Left hindlimb (tissue), 1 donor: ENCODE measurements at places on chromosomes 4 and X.

GRCh38 chrX:9087271-9088040 is 53.5 kb upstream of the FAM9B start:
- DNase-seq: no peak

GRCh38 chrX:6279277-6279909 is 50.7 kb upstream of the NLGN4X start:
- DNase-seq: no peak

DNA sequence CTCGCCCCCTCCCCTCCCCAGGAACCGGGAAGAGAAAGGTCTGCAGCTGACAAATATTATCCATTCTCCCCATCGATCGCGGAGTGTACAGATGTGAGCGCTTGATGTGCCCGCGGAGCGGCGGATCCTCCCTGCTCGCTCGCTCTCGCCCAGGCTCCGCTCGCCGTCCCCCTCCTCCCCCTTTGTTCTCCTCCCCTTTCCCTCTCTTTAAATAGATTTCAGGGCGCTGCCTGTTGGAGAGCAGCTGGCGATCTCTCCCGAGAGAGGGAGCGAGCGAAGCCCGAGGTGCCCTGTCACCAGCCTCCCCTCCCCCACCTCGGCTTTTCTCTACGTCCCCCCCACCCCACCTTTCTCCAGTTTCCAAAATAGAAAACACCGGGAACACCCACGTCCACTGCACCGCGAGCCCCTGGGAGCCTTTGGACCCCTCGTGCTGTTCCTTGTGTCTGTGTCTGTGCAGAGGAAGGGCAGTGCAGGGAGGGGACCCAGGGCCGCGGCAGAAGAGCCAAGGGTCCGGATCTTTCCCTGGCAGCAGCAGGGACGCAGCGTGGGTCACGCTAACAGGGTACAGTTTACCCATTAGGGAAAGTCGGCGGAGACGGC is 56.6 kb upstream of the BCOR start:
- peak; percentile 51 for DNase-seq

GRCh38 chr4:58456727-58457384 is 1346.7 kb upstream of the IGFBP7 start:
- DNase-seq: no peak

GRCh38 chrX:41822892-41823291 is 98.9 kb downstream of the GPR82 start:
- DNase-seq: no peak

DNA sequence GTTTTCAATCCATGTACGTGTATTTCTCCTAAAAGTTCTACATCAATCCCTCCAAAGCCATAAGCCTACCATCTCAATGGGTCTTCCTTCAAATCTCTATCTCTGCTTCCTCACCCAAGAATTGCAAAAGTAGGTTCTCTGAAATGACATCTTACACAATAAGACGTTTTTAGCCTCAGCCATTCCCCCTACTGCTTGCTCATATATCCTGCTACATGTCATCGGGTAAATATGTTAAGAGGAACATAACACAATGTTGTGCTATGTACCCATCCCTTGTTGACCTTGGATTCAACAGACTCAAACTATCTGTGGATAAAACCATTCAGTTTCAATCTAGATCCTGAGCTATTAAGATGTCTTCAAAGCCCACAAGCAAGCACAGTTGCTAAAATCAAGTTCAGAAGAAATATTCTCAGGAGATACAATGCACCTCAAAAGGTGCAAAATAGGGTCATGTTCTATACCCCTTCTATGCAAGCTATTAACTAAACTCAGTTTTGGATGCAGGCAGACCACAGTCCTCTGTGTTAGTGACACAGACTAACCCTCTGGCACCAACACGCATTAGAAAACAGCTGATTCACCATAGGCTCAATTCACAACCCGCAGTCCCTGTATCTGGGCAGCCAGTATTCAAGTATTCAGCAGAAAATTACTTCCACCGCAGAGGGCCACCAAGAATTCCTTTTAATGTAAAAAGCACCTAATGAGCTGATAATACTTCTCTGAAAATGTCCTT is 56.8 kb downstream of the CD99L2 start:
- DNase-seq: no peak

GRCh38 chr4:31328932-31329331 is 608.8 kb downstream of the PCDH7 start:
- DNase-seq: no peak

- DNase-seq: no peak
Observed at GRCh38 chr4:74675673-74676279, 118.5 kb downstream of the BTC start.

DNA sequence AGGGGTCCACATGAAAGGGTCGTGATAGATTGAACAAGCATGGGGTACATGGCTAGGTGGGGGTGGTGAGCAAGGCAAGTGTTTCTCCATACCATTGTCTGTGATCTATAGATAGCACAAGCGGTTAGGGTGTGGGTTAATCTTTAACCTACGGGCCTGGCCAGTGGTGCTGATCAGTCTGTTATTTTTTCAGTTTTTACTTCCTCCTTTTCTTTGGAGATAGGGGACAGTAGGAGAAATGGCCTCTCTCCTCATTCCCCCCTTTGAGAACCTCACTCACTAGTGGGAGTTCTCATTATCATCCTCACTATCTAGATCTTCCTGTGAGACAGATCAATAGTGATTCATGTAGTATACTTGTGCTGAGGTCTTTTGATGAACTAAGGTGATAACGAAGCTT is 16.2 kb upstream of the GPKOW start:
- DNase-seq: no peak

GRCh38 chrX:17842769-17843525 is 18.2 kb downstream of the RAI2 start:
- DNase-seq: no peak

- no peak for DNase-seq
Observed at GRCh38 chr4:125091-125771, 930 bp downstream of the ZNF718 start.

GRCh38 chr4:48979914-48980579 is 6.0 kb upstream of the CWH43 start:
- DNase-seq: no peak

GRCh38 chr4:40515398-40516293 is 114.0 kb downstream of the RBM47 start:
- no peak for DNase-seq

- DNase-seq: no peak
Observed at GRCh38 chrX:85223359-85223758, 20.2 kb downstream of the SATL1 start.

GRCh38 chrX:120365320-120365719 is 3.4 kb downstream of the ATP1B4 start:
- DNase-seq: peak; percentile 55

DNA sequence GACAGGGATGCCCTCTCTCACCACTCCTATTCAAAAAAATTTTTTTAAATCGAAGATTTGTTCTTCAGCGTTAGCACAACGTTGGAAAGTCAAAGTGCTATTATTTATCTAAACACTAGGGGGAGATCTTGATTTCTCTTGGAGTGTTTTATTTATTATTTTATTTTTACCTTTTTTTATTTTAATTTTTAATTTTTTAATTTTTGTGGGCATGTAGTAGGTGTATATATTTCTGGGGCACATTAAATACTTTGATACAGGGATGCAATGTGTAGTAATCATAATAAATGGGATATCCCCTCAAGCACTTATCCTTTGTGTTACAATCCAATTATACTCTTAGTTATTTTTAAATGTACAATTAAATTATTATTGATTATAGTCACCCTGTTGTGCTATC is 37.4 kb upstream of the SLC10A4 start:
- DNase-seq: no peak

- no peak for DNase-seq
Observed at GRCh38 chr4:180120068-180120467, 2123.1 kb upstream of the TENM3 start.

- DNase-seq: no peak
Observed at GRCh38 chr4:150032541-150032940, 45.7 kb upstream of the DCLK2 start.

GRCh38 chrX:53262918-53263394 is 18.4 kb downstream of the IQSEC2 start:
- no peak for DNase-seq

GRCh38 chr4:139528377-139529005 is 27.5 kb downstream of the SETD7 start:
- peak; percentile 71 for DNase-seq

DNA sequence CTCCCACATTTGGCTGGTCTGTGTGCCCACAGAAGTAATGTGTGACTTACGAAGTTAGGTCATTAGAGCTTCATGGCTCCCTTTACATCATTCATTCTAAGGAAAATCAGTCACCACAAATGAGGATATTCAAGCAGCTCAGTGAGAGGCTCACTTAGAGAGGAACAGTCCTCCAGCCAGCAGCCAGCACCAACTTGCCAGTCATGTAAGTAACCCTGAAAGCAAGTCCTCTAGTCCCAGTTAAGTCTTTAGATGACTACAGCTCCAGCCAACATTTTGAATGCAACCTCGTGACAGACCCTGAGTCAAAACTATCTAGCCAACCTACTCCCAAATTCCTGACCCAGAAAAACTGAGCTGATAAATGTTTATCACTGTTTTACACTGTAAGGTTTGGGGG is 71.3 kb downstream of the LRBA start:
- no peak for DNase-seq

- peak; percentile 64 for DNase-seq
Observed at GRCh38 chrX:40096395-40097091, 1.2 kb downstream of the BCOR start.

GRCh38 chrX:86237482-86237881 is 89.2 kb downstream of the DACH2 start:
- DNase-seq: no peak

- DNase-seq: no peak
Observed at GRCh38 chrX:123920105-123920785, 41.3 kb upstream of the STAG2 start.

GRCh38 chrX:153450114-153450948 is 4.5 kb upstream of the TREX2 start:
- no peak for DNase-seq

- no peak for DNase-seq
Observed at GRCh38 chr4:83660578-83660977, 124.7 kb downstream of the GPAT3 start.

GRCh38 chr4:14441561-14441960 is 560.7 kb upstream of the CPEB2 start:
- DNase-seq: no peak

DNA sequence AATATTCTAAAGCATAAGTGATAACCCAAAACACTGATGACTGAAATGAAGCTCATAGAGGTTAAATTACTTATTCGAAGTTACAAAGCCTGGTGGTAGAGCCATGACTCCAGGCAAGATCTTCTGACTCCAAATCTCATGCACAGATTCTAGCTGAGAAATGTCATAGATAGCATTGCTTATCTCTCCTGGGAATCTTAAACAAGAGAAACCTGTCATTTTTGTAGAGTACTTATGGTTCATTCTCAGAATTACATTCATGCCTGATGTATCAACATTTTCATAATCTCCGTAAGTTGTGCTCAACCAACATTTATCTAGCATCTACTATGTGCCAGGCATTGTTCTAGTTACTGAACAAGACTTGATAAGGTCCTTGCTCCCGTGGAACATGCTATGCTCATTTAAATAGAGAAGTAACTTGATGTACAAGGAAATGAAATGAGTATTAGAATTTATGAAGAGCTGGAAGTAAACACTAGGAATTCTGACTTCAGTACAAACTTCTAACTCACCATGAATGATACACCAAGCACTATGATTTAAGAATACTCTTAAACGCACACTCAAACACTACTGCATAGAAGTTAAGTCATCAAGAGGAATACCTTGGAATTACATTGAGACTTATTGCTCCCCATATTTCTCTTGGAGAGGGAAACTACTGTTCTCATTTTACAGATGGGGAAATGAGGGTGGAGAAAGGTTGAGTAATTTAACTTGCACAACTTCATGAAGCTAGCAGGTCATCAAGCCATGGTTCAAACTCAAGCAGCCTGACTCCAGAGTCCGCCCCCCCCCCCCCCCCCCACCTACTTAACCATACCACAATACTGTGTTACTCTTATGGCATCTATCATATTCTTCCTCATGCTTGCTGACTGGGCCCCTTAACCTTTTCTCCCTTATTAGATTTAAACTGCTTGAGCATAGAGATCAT is 45.4 kb downstream of the MBNL3 start:
- DNase-seq: no peak

DNA sequence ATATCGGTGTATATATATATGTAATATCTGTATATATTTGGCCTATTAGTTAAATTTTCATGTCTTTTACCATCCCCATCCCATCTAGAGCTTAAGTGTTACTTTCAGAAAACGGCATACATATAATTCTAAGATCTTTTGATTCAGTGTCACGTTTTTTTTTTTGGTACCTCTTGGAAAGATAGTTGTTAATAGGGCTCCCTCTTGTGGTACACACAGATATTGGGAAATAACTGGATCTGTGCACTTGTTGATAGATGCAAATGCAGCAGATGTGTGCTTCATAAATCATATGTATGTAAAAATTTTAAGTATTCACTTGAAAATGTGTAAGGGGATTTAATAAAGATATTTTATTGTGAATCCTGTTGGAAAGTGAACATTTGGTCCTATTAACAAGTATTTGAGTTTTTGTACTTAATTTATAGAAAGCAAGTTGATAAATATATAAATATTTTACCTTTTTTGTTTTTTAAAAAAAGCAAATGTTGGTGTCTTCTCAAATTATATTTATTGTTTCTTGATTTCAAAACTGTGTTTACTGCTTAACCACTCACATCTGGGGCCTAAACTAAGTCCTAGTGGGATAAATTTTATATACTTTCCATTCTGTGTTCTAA is 74.7 kb downstream of the PAQR3 start:
- no peak for DNase-seq

GRCh38 chr4:22268350-22269025 is 247.4 kb downstream of the ADGRA3 start:
- no peak for DNase-seq

GRCh38 chr4:52196606-52197130 is 145.6 kb downstream of the SPATA18 start:
- DNase-seq: no peak

DNA sequence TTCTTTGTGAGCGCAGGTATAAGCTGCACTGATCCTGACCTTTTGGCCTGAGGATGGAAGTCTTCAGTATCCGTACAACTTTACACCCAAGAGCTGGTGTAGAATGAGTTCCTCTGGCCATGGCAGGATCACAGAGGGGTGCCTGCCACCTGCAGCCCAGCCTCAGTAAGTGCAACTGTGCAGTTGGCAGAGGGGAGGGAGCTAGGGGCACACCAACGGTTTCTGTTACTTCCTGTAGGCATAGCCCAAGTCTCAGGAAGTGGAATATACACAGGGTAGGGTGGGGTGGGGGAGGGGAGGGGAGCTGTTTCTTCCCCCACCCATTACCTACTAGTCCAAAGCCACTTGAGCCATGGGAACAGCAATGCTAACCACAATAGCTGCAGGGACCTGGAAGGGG is 85.4 kb upstream of the GBA3 start:
- peak; percentile 34 for DNase-seq

- no peak for DNase-seq
Observed at GRCh38 chr4:139227729-139228404, 50.8 kb upstream of the ELF2 start.

- DNase-seq: no peak
Observed at GRCh38 chr4:40118861-40119260, 62.2 kb downstream of the N4BP2 start.

GRCh38 chrX:54921427-54922021 is 900 bp downstream of the TRO start:
- DNase-seq: peak; percentile 89

GRCh38 chrX:14496674-14497073 is 32.7 kb upstream of the GLRA2 start:
- DNase-seq: no peak

GRCh38 chr4:57109847-57110639 is at the start of gene IGFBP7:
Gene IGFBP7 (minus strand): TSS chr4:57110385. CDS start chr4:57110351, 34 bp downstream.
- peak; percentile 58 for DNase-seq
